Foreskin keratinocyte (primary cell): ENCODE measurements at places on chromosomes 1 and 21. TPM values are rescaled to one million over a fixed set of nuclear protein-coding genes. Genes with fewer than 3 reads are reported as not detected.

Gene HOOK1
- 1.3 and 1.9 TPM in 2 replicates for polyA plus RNA-seq

Gene TSPEAR
- polyA plus RNA-seq, result not detected in 2 replicates

Gene LTN1
- 2.5 and 2.6 TPM in 2 replicates for polyA plus RNA-seq

Gene RGS2
- polyA plus RNA-seq, result 3.0 and 3.3 TPM in 2 replicates

Gene MROH9
- not detected in 2 replicates for polyA plus RNA-seq

Gene CFHR1
- not detected in 2 replicates for polyA plus RNA-seq

Gene AHCYL1
- polyA plus RNA-seq, result 22.1 and 25.2 TPM in 2 replicates

Gene RXFP4
- polyA plus RNA-seq, result not detected in 2 replicates

Gene MYCL
- polyA plus RNA-seq, result 3.3 TPM in 2 replicates

Gene MSH4
- not detected in 2 replicates for polyA plus RNA-seq

Gene VHLL
- not detected in 2 replicates for polyA plus RNA-seq

Gene LCE6A
- 0.23 and 0.39 TPM in 2 replicates for polyA plus RNA-seq

Gene AIRE
- not detected in 2 replicates for polyA plus RNA-seq

Gene DNAJC6
- polyA plus RNA-seq, result 0.75 and 1.1 TPM in 2 replicates

Gene CYP4Z1
- polyA plus RNA-seq, result not detected in 2 replicates

Gene PDZK1
- polyA plus RNA-seq, result 0.03 and 0.12 TPM in 2 replicates

Gene PCP4L1
- polyA plus RNA-seq, result not detected in 2 replicates

Gene DNASE2B
- not detected in 2 replicates for polyA plus RNA-seq

Gene SLC30A10
- not detected in 2 replicates for polyA plus RNA-seq

Gene CYP4A11
- polyA plus RNA-seq, result not detected in 2 replicates

Gene MYOM3
- 0.02 and 0.15 TPM in 2 replicates for polyA plus RNA-seq

Gene ADGRL4
- not detected in 2 replicates for polyA plus RNA-seq

Gene SYNC
- polyA plus RNA-seq, result 1.6 and 2.2 TPM in 2 replicates

Gene EYA3
- 5.5 and 6.5 TPM in 2 replicates for polyA plus RNA-seq

Gene CYP4A22
- not detected in 2 replicates for polyA plus RNA-seq

Gene ZYG11B
- polyA plus RNA-seq, result 2.5 and 2.9 TPM in 2 replicates

Gene FAM72C
- 1.9 and 5.4 TPM in 2 replicates for polyA plus RNA-seq

Gene KRTAP13-2
- not detected in 2 replicates for polyA plus RNA-seq

Gene RNF2
- 8.3 and 10.7 TPM in 2 replicates for polyA plus RNA-seq

Gene HFM1
- not detected in 2 replicates for polyA plus RNA-seq

Gene PRKAA2
- polyA plus RNA-seq, result 0.02 and 0.03 TPM in 2 replicates

Gene SLAMF6
- polyA plus RNA-seq, result not detected in 2 replicates

Gene CLDN19
- not detected in 2 replicates for polyA plus RNA-seq

Gene NUP210L
- polyA plus RNA-seq, result not detected in 2 replicates

Gene S100A1
- 0.22 TPM in 1 of 2 replicates, not detected in the other for polyA plus RNA-seq

Gene TCHH
- 0.03 and 0.04 TPM in 2 replicates for polyA plus RNA-seq

Gene C8A
- not detected in 2 replicates for polyA plus RNA-seq
